ENCODE measurements at places on chromosomes 7 and 10.

GRCh38 chr7:122306320-122307227 lies 2.0 kb upstream of the FEZF1 start:
- DNase-seq = no peak

DNA sequence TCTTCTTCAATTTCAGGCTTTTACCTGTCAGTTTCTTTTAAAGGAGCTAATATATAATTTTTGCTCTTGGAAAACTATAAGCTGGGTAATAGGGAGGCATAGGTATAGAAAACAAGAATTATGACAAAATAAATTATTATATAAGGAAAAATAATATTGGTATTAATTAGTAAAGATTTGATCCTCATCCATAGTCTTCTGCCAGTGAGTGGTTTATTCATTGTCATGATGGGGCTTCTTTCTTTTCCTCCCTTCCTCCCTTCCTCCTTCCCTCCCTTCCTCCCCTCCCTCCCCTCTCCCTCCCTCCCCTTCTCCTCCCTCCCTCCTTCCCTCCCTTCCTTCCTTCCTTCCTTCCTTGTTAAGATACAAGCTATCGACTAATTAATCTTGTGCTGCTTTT lies 698.6 kb downstream of the SORCS3 start:
- no peak for DNase-seq

- DNase-seq = no peak
Observed at GRCh38 chr7:38284553-38284952, 11.1 kb upstream of the TARP start.

DNA sequence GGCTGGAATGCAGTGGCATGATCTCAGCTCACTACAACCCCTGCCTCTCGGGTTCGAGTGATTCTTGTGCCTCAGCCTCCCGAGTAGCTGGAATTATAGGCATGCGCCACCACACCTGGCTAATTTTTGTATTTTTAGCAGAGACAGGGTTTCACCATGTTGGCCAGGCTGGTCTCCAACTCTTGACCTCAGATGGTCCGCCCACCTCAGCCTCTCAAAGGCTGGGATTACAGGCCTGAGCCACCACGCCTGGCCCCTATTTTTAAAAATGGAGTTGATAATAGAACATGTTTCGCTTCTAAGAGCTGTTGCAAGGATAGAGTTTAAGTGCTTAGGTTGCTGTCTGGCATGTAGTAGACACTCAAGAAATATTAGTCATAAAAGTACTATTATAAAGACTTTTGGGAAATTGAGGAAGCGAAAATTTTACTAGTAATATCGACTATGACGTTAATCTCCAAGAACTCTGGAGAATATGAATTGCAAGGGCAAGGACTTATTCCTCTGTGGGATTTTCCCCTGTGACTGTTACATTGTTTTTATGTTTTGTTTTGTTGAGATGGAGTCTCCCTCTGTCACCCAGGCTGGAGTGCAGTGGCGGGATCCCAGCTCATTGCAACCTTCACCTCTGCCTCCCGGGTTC lies 7.9 kb downstream of the GTF2I start:
- no peak for DNase-seq

DNA sequence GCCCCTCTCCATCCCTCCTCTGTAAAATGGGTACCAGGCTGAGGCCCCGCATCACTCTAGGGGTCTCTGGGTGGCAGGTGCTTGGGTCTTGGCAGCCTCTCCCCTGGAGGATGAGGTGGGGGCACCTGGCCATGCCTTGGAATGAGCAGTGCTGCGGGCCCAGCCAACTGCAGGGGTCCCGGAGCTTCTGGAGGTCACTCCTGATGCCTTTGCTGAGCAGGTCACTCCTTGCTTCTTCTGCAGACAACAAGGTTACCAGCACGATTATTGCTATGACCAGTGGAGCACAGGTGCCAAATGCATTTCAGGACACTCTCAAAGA lies 22.4 kb upstream of the ZNF488 start:
- no peak for DNase-seq

All from AG10803 (cell line).